ENCODE measurements at places on chromosomes 5 and 9.

- no peak for DNase-seq
Observed at GRCh38 chr5:131959906-131960305, 14.4 kb upstream of the MEIKIN start.

DNA sequence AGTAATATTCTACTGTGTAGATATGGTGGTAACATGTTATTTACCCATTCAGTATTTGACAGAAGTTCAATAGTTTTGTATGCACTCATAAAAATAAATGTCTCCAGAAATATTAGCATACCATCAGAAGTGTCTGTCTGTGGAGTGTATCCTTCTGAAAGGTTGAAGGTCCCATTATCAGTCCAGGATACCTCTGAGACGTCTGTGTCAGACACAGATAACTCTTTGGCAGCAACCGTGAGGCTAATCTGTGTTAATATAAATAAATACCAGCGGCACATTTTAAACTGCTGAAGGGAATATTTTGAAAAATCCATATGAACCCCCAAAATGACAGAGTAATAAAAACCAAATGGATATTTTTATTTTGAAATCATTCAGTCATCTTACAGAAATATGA lies 11.9 kb upstream of the ZNF622 start:
- no peak for DNase-seq

DNA sequence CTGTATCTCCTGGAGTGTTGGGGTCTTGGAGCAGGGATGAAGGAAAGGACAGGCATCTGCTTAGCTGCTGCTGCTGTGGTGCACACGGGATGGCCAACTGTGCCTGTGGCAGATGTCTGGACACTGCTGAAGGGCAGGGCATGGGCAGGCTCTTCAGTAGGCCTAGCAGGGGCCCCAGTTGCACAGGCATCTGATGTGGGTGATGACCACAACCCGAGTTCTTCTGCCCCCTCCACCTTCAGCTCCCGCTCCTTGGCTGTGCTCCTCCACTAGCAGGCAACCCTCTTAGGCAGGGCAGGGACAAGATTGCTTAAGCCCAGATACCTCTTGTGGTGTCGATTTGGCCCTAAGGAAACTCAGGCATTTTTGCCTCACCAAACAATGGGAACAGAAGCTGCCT lies 9.0 kb upstream of the MEGF10 start:
- DNase-seq, result no peak

GRCh38 chr9:17963498-17963897 lies 384.6 kb downstream of the SH3GL2 start:
- no peak for DNase-seq

DNA sequence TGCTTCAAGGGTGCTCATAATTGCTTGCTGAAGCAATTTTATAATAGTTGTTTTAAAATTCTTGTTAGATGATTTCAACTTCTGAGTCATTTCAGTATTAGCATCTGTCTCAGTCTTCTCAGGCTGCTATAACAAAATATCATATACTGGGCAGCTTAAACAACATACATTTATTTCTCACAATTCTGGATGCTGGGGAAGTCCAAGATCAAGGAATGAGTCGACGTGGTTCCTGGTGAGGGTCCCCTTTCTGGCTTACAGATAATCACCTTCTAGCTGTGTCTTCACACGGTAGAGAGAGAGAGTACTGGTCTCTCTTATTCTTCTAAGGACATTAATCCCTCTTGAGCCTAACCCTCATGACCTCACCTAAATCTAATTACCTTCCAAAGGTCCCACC lies 160.4 kb downstream of the SIL1 start:
- DNase-seq, result no peak

DNA sequence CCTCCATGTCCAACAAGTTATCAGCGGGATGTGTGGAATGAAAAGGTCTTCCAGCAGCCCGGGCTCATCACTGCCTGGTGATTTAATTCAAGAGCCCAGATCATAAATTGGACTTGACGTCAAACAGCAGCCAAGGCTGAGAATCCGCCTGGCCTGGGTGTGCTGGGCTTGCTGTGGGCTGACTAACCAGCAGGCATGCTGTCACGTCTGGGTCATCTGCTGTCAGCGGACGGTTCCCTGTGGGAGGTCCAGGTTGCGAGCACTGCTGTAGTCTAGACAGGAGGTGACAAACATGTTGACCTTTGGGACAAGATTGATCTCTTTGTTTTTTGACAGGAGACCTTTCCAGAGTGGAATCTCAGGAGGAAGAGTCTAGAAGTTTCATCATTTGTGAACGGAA lies 289.7 kb downstream of the OSTF1 start:
- DNase-seq, result no peak

DNA sequence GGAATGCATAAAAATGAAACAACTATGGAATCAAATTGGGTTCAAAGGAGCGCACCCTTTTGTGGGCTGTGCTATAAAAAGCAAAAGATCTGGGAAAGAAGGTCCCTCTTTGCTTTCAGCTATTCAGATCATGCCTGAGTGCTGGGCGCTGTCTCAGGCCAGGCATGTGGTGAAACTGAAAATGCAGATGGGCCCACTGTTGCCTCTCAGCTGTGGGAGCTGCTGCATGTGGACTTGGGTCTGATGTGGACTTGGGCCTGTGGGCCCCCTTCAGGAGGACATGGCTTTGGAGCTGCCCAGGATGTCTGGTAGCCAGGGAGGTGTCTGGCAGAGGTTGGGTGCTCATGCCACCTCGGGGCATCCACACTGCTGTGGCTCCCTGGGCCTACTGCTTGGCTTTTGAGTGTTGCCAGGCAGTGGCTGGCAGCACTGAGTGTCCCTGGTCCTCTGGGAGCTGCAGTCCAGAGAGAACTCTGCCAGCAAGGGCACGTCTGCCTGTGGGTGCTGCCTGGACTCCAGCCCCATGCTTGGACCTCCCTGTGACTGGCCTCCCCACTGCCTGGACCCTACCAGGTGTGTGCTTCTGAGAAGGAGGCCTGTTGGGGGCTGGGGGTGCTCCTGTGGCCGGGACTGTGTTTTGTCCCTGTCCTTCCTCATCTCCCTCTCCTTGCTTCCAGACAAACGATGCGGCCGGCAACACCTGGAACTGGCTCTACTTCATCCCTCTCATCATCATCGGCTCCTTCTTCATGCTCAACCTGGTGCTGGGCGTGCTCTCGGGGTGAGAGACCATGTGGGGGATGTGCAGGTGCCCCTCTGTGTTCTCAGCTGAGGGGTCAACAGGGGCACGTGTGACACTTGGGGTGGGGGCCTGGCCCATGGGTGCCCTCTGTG lies 74.3 kb downstream of the CACNA1B start:
- DNase-seq, result no peak

GRCh38 chr5:41410737-41411136 lies 99.7 kb downstream of the PLCXD3 start:
- no peak for DNase-seq

DNA sequence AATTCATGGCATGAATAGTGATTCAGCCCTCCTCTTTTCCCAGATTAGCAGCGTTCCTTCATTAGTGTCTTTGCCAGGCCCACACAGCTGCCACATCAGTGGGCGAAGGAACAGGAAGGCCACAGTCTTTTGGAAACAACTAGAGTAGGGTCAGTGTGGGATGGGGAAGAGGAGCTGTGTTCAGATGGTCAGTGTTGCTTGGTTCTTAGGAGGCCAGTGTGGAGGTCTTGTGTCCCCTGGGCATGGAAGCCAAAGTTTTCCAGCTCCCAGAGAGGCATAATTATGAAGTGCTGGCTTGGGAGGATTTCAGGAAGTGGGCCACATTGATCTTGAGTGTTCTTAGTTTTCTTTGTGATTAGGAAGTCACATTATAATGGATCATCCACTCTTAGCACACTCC lies 269.6 kb downstream of the PSAT1 start:
- no peak for DNase-seq

- DNase-seq, result peak; percentile 99
Observed at GRCh38 chr9:137277329-137278041, at the start of gene TOR4A. TOR4A (plus strand) TSS chr9:137277726; CDS start chr9:137278690, 964 bp downstream.

- DNase-seq, result no peak
Observed at GRCh38 chr5:89728134-89728533, 681.4 kb downstream of the CETN3 start.

GRCh38 chr9:125630436-125630835 lies 76.6 kb downstream of the MAPKAP1 start:
- DNase-seq, result no peak

DNA sequence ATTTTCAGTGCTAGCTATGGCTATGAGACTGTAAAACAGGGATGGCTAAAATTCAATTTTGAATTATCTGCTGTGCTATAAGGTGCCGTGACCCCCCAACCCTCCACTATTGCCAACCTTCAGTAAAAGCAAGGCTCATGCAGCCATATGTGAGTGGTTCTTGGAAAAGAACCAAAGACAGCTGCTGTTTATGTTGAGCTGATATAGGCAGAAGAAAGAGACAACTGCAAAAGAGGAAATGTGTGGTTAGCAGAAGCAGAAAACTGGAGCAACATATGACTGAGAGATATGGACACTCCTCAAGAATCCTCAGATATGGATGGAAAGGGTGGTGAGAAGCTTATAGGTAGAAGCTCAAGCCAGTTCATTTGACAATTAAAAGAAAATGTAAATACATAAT lies 200.3 kb downstream of the TLE1 start:
- DNase-seq, result no peak

DNA sequence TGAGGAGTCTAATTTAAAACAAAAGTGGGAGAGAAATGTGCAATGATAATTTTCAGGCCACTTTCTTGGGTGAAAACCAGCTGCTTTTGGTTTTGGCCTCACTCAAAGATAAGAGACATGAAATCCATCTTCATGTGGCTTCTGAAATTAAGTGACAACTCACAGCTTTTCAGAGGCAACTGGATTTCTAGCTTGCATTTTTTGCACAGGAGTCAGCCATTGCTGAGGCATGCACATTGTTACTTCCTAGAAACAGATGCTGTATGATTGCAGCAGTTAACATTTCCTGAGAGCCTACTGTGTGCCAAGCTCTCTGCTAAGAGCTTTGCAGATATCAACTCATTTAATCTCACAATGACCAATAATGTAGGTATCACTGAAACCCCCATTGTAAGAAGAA lies 562.6 kb downstream of the NR2F1-AS1 start:
- no peak for DNase-seq

DNA sequence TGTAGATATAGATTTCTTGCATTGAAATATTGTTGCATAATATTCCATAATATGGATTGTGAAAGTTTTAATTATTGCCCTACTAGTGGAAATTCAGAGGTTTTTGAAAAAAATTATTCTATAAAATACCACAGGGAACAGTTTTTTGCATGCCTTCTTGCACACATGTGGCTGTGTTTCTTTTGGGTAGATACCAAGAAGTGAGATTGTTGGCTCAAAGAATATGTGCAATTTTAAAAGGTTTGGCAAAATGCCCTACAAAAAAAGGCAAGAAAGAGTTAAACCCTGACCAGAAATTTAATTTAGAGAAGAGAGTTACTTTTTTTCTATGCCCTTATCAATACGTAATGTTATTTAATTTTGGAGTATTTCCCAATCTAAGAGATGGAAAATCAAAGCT lies 270.8 kb upstream of the DAPK1 start:
- no peak for DNase-seq

- no peak for DNase-seq
Observed at GRCh38 chr5:174401793-174402192, 322.6 kb upstream of the MSX2 start.

DNA sequence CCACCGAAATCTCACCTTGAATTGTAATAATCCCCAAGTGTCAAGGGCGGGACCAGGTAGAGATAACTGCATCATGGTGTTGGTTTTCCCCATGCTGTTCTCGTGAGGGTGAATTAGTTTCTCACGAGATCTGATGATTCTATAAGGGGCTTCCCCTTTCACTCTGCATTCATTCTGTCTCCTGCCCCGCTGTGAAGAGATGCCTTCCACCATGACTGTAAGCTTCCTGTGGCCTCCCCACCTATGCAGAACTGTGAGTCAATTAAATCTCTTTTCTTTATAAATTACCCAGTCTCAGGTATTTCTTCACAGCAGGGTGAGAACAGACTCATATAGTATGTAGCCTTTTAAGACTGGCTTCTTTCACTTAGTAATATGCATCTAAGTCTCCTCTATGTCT lies 128.1 kb upstream of the NR5A1 start:
- no peak for DNase-seq

- no peak for DNase-seq
Observed at GRCh38 chr5:3320317-3320875, 275.2 kb upstream of the IRX1 start.

- DNase-seq, result no peak
Observed at GRCh38 chr5:142852416-142853198, 82.4 kb downstream of the ARHGAP26 start.

GRCh38 chr5:174503461-174504265 lies 220.7 kb upstream of the MSX2 start:
- DNase-seq, result no peak

DNA sequence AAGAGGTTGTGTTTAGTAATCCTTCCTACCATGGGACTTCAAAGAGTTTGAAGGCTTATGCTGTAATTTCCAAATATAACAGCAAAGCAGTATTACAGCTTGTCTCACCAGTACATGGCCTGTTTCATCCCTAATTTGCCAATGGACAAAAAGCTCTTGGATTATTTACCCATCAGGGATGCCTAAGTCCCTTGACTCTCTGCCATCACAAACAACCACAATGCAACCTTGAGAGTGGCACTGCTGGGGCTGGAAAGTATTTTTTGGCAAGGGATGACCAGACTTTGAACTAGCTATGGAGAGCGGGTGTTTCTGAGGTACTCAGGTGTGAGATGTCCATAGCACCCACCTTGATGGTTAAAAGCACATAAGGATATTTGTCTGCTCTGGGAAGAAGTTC lies 9.1 kb downstream of the MAMDC2 start:
- no peak for DNase-seq

DNA sequence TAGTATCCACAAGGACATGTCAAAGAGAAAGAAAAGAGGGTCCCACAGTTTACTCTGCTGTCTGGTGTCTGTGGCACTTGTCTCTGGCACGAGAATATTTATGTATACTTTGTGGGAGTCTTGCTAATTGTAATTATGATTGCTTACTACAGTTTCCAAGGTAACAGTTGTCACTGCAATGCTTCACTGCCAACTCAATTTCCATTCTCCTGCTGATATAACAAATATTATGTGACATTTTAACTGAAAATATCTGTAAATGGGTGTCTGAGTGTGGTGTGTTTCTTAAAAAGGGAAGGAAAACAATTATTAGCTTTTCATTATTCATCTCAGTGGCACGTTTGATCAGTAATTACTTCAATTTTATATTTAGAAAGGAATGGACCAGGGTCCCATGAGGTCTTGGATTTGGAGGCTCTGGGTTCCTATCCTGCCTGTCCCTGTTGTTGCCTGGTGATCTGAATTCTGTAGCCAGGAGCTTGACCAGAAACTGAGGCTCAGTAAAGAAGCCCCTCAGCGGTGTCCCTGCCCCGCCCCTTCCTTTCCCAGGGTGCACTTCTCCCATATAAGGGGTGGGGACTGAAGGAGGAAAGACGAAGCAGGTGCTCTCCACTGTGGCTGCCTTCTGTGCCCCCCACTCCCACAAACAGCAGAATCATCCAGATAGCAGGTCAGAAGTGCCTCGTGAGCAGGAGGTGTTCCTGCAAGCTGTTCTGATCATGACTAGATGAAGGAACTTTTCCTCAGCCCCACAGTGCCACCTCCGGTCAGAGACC lies 137.3 kb upstream of the KIF2A start:
- no peak for DNase-seq

DNA sequence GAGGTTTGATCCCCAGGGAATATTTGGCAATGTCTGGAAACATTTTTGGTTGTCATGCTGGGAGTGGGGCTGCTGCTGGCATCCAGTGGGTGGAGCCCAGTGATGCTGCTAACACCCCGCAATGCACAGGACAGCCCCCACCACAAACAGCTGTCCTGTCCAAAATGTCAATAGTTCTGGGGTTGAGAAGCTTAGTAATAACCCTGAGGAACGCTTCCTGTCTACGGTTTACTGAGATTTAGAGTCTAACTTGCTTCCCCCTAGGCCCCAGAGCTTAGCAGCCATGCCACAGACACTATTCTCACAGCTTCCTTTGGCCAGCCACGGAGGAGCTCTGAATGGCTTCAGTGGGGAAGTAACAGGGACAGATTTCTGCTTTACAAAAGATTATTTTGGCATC lies 66.5 kb downstream of the MSX2 start:
- DNase-seq, result no peak

Data from GM19239 (cell line).